ENCODE measurements at places on chromosomes 7 and 10.

DNA sequence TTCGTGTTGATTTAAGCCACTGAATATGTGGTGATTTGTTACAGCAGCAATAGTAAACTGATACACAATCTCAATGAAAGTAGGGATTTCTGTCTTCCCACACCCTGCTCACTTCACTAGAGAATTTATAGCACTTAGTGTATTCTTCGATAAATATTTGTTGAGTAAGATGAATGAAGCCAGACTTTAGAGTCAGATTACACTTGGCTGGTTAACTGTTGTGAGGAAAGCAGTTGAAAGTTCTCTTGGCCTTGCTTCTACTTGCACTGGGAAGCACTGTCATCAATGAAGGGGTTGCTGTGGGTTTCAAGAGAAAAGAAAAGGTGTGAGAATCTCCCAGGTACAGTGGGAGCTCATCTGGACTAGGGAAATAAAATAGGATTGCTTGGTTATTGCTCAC is 82.1 kb upstream of the IGFBP3 start:
- no peak for DNase-seq

- no peak for DNase-seq
Observed at GRCh38 chr10:130982802-130983201, 328.7 kb downstream of the TCERG1L start.

- no peak for DNase-seq
Observed at GRCh38 chr10:121928528-121928884, 675 bp upstream of the ATE1 start.

DNA sequence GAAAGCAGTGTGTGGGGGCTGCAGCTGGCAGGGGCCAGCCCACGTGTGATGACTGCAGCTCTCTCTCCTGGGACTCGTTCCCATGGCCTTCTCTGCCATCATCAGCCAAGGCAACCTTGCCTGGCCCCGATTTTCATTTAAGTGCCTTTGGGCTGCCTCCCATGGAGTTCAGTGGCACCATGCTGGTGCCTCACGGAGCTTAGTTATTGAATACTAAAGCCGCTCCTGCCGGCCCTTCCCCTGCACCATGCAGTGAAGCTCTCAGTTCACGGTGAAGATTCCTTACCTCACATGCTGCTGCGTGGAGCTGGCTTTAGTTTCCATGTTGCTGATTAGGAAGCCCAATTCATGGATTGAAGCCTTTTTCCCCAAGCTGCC is 141.5 kb upstream of the EEPD1 start:
- no peak for DNase-seq

GRCh38 chr10:103932971-103933370 is 15.0 kb upstream of the STN1 start:
- DNase-seq: no peak

DNA sequence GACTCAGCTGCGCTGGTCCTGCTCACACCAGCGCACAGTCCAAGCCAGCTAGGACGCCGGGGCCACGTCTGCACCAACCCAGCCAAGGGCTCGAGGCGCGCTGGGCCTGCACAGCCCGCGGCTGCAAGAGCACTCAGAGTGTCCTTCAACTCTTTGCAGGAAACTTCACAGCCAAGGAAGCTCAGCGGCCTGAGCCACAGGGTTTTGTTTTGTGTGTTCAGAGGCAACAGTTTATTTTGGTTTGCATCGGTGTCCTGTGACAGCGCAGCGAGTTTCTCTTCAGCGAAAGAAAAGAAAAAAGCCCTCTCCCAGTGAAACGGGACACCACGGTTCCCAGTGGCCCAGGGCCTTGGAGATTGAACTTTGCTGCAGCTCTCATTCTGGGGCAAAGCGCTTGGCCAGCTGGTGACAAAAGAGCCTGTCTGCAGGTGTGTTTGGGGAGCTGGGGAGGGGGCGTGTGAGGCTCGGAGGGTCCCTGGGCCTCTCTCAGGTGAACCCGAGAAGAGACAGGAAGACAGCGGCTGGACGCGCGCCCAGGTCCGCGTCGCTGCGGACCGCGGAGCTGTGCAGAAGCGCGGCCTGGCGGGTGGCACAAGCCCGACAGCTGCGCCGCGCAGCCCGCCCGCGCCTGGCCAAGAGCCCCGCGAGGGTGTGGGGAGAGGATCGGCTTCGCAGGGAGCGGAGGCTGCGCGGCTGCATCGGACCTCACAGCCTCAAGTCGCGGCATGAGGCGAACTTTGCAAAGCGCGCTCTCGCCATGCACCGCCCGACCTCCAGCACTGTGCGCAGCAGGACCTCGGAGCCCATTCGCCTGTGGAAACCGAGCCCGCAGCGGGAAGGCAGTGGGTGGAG is 922 bp downstream of the CXCL12 start:
- no peak for DNase-seq

DNA sequence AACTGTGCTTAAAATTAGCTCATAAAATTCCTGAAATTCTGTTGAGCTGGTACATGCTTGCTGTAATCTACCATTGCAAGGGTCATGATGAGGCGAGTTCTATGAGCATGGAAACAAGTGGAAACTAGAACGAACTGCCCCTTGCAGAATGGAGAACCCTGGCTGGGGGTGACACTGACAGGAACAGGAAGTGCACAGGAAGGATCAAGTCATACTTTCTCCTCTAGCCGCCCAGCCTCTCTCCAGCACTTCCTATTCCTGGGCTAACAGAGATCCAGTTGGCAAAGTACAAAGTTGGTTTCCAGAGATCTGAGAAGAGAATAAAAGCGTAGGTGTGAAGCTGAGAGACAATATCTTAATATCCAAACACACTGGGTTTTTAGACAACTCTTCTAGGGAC is 414.2 kb upstream of the PODXL start:
- DNase-seq: no peak

DNA sequence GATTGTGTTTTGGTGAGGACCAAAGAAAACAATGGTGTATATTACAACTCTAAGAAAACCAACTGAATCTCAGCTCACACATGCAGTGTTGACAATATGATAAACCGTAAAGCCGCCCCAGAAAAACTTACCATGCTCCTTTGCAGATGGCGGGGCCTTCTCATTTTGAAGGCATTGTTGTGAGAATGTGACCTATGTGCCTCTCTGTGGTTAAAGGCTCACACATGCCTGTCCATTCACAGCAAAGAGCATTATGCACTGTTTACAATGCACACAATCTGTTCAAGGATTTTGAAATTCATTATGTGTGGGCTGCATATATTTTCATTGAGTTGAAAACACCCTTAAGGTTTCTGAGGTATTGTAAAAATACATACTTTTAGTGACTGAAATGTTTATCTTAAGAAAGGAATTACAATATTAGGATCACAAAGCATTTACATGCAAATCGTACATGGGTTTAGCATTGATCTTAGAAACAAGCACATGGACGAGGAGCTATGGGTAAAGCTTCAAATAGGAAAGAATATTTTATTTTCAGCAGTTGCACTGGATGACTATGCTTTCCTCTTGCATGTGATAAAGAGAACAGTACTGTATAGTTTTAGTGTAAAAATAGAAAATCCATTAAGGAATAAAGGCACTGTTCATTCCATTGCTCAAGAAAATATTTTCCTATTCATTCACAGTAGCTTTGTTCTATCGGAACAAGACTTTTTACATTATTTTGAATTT is 334.3 kb downstream of the ARL4A start:
- DNase-seq: no peak

DNA sequence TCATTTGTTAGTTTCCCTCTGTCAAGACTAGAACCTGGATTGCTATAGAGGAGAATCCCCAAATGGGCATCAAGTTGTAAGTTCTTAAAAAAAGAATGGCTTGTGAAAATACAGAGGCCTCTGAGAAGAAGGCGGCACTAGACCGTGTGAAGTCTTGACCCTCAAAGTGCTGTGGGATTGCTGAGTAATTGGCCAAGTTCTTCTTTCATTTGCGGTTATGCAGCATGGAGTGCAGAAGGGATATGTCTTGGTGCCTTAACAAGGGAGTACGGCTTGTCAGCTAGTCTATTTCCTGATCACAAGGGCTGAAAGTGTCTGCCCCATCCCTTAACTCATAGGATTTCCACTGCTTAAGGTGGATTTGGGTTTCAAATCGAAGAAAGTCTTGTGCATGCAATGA is 81.2 kb downstream of the MKX start:
- no peak for DNase-seq
